ENCODE measurements at places on chromosomes 4 and X.

- DNase-seq: no peak
These were observed 1.1 kb upstream of the CHST7 start for GRCh38 chrX:46572340-46572936.

- no peak for DNase-seq
These were observed 55.3 kb upstream of the TECRL start for GRCh38 chr4:64464581-64464980.

- no peak for DNase-seq
These were observed 98.8 kb downstream of the NPNT start for GRCh38 chr4:105994061-105994460.

DNA sequence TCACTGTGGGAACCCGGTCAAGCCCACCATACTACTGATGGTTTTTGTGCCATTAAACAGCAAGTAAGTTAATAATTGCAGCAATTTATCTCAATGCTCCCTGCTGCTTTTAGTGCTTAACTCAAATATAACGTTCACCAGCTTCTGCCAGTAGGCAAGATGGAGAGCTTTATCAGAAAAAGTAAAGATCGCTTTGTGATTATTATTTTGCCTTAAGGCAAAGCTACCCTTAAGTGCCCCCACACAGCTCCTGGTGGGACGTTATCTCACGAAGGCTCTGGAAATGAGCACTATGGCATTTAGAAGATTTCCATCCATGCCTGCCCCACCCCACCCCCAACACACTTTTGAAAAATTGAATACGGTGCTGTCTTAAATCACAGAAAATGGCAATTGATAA, 59.4 kb downstream of the KDR start:
- DNase-seq: no peak

- DNase-seq: no peak
These were observed 10.6 kb downstream of the CLTRN start for GRCh38 chrX:15653961-15654360.

DNA sequence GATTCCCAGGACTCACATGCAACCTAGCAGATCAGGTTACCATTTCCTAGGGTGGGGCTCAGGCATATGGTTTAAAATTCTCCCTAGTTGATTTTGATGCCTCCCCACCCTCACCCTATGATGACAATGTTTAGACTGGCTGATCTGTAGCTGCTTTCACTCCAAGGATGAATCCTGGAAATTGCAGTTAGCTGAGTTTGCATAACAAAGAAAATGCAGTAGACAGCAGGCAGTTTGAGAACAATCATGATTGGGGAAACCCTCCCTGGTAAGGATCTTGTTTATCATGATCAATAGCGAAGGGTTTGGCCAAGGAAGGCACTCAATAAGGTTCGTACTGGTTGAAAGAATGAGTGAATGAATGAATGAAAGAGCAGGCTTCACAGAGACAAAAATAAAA, 2.1 kb downstream of the ZNF518B start:
- DNase-seq: no peak

DNA sequence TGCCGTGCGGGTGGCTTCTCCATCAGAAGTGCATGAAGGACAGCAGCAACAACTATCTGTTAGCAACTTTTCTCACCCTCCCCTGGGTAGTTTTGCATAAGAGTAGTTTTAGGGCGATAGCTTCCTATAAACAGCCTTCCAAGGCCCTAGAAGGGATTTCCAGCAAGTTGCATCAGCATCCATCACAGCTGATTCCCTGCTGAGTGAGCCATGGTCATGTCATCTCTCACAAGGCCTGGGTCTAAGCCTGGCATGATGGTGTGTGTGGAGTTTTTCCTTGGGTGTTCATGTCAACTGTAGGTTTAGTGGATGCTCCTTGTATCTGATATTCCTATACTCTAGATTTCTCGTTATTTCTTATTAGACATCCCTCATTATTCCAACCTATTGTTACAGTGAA, 2324.7 kb upstream of the AGA start:
- DNase-seq: no peak

- no peak for DNase-seq
These were observed 57.3 kb downstream of the RASL11B start for GRCh38 chr4:52919461-52919860.

Data from hippocampal formation (tissue), 2 donors.